ENCODE measurements at places on chromosomes 1 and 21. TPM values are rescaled to one million over a fixed set of nuclear protein-coding genes. Genes with fewer than 3 reads are reported as not detected.

DCST2 gene
- 3.7 TPM for total RNA-seq

CD34 gene
- total RNA-seq: 71.4 TPM

CFHR4 gene
- not detected for total RNA-seq

MIER1 gene
- total RNA-seq: 39.9 TPM

PLPP3 gene
- total RNA-seq: 218 TPM

OR2L8 gene
- total RNA-seq: not detected

GJB3 gene
- not detected for total RNA-seq

ADAM15 gene
- 63.8 TPM for total RNA-seq

AGRN gene
- total RNA-seq: 8.7 TPM

TTC22 gene
- total RNA-seq: not detected

INAVA gene
- total RNA-seq: not detected

SRP9 gene
- 167 TPM for total RNA-seq

TMIGD3 gene
- 34.7 TPM for total RNA-seq

OR6K3 gene
- not detected for total RNA-seq

TIAM1 gene
- total RNA-seq: 9.5 TPM

GPATCH2 gene
- total RNA-seq: 14.1 TPM

FCRL2 gene
- total RNA-seq: not detected

ANGPTL1 gene
- 71.9 TPM for total RNA-seq

C8A gene
- total RNA-seq: not detected

NES gene
- 28.8 TPM for total RNA-seq

KDF1 gene
- total RNA-seq: not detected

CD84 gene
- total RNA-seq: 24.2 TPM

ADORA3 gene
- total RNA-seq: 26.9 TPM

ESRRG gene
- 0.98 TPM for total RNA-seq

CFAP410 gene
- 9.1 TPM for total RNA-seq

GPBP1L1 gene
- total RNA-seq: 124 TPM

FCRL5 gene
- total RNA-seq: under 0.01 TPM

FCMR gene
- total RNA-seq: 54.1 TPM

SLC16A4 gene
- 7.3 TPM for total RNA-seq
